ENCODE measurements at places on chromosomes 3 and 15. TPM values are rescaled to one million over a fixed set of nuclear protein-coding genes. Genes with fewer than 3 reads are reported as not detected.

SLC7A14 gene
- 0.02 TPM for total RNA-seq

TRIM59 gene
- total RNA-seq, result 1.2 TPM

XCR1 gene
- total RNA-seq, result 0.64 TPM

MYZAP gene
- total RNA-seq, result 359 TPM

WDR72 gene
- total RNA-seq, result not detected

LRRIQ4 gene
- total RNA-seq, result not detected

TP53BP1 gene
- 22.7 TPM for total RNA-seq

SH3GL3 gene
- total RNA-seq, result not detected

PARP6 gene
- 31.5 TPM for total RNA-seq

SKOR1 gene
- total RNA-seq, result not detected

FRMD5 gene
- total RNA-seq, result 82.5 TPM

KBTBD12 gene
- 33.3 TPM for total RNA-seq

TOMM70 gene
- total RNA-seq, result 49.3 TPM

XXYLT1 gene
- total RNA-seq, result 3.1 TPM

TRH gene
- not detected for total RNA-seq

LRRC34 gene
- total RNA-seq, result not detected

- H3K27me3 ChIP-seq, result no peaks in the 10 kb centered on the region
- H3K4me1 ChIP-seq, result peaks cover 89% of the 10 kb centered on the region
- H3K27ac ChIP-seq, result peak overlapping the region; percentile 56
- H3K36me3 ChIP-seq, result peaks cover 51% of the 10 kb centered on the region
Observed at GRCh38 chr3:8555725-8556472, 54.3 kb downstream of the LMCD1 start.

- H3K4me3 ChIP-seq, result no peak overlapping the region
- H3K27me3 ChIP-seq, result no peaks in the 10 kb centered on the region
- H3K27ac ChIP-seq, result no peak overlapping the region
- no peak for DNase-seq
- no peaks in the 10 kb centered on the region for H3K36me3 ChIP-seq
Observed at GRCh38 chr3:190401963-190402362, 14.0 kb downstream of the CLDN16 start.

- no peaks in the 10 kb centered on the region for H3K27me3 ChIP-seq
- no peak overlapping the region for H3K4me3 ChIP-seq
- no peak for DNase-seq
- no peaks in the 10 kb centered on the region for H3K36me3 ChIP-seq
- H3K27ac ChIP-seq, result no peak overlapping the region
- H3K4me1 ChIP-seq, result no peaks in the 10 kb centered on the region
Observed at GRCh38 chr3:134992180-134992579, 197.1 kb downstream of the EPHB1 start.

DNA sequence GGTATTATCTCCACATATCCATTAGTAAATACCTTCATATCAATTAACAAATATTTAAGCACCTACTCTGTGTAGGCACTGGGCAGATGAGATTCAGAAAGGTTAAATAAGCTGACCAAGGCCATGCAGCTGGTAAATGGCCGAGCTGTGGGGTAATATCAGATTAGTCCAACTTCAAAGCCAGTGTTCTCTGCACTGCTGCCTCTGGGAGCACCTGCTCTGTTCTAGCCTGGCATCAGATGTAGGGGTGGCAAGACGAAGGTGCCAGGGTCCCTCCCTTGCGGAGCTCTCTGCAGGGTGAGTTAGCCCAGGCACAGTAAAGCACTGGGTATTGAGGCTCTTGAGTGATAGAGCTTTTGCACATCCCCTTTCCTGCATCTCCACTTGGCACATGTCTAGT lies 5.5 kb downstream of the TATDN2 start:
- no peak overlapping the region for H3K4me3 ChIP-seq
- H3K4me1 ChIP-seq, result peaks cover 53% of the 10 kb centered on the region
- DNase-seq, result no peak
- no peaks in the 10 kb centered on the region for H3K36me3 ChIP-seq
- no peaks in the 10 kb centered on the region for H3K27me3 ChIP-seq

DNA sequence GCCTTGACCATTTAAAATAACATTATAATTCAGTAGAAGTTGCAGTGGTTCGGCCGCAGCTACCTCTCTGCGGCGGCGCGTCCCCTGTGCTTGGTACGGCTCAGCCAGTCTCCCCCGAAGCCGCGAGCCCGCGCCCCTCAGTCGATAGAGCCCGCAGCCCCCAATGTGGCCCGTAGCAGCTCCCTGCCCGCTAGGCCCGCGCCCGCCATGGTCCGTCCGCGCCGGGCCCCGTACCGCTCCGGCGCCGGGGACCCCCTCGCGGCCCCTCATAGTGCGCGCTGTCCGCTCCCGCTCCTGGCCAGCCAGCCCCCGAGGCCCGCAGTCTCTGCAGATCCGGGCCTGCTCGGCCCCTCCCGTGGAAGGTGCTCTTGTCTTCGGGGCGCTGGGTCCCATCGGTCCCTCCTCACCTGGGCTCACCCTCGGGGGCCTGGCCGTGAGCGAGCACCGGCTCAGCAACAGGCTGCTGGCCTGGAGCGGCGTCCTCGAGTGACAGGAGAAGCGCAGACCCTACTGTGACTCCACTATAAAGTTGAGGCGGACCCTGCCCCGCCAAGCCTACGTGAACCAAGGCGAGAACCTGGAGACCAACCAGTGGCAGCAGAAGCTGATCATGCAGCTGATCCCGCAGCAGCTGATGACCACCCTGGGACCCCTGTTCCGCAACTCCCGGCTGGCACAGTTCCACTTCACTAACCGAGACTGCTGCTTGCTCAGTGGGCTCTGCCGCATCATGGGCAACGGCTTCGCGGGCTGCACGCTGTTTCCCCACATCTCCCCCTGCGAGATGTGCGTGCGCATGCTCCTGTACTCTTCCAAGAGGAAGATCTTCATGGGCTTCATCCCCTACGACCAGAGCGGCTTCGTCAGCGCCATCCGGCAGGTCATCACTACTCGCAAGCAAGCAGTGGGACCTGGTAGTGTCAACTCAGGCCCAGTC lies 21.8 kb upstream of the GPR156 start:
- DNase-seq, result no peak
- H3K4me1 ChIP-seq, result peaks cover 5% of the 10 kb centered on the region
- H3K36me3 ChIP-seq, result no peaks in the 10 kb centered on the region

GRCh38 chr15:87712211-87712610 lies 544.3 kb downstream of the NTRK3 start:
- H3K4me1 ChIP-seq, result no peaks in the 10 kb centered on the region
- no peaks in the 10 kb centered on the region for H3K36me3 ChIP-seq
- no peak overlapping the region for H3K4me3 ChIP-seq
- no peak for DNase-seq
- H3K27me3 ChIP-seq, result no peaks in the 10 kb centered on the region
- H3K27ac ChIP-seq, result no peak overlapping the region

DNA sequence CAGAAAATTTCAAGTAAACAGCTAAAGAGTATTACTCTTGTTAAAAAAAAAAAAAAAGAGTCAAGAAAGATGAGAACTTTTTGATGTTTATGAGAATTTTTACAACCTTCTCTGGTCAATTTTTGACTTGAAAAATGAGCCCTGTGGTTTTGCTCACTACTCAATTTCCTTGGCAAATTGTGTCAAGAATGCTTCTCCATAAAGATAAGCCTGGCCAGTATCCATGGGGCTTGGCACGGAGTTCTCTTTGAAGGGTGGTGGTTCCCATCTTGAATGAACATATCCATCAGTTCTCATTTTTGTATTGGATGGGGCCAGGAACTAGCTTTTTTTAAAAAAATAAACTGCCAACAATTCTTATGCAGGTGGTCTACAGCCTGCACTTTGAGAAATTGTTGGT lies 179.9 kb downstream of the RYR3 start:
- H3K27me3 ChIP-seq, result no peaks in the 10 kb centered on the region
- no peak overlapping the region for H3K27ac ChIP-seq
- no peaks in the 10 kb centered on the region for H3K36me3 ChIP-seq
- H3K4me3 ChIP-seq, result no peak overlapping the region
- no peaks in the 10 kb centered on the region for H3K4me1 ChIP-seq
- DNase-seq, result no peak

GRCh38 chr3:49161808-49162530 lies 4.2 kb downstream of the CCDC71 start:
- H3K27ac ChIP-seq, result no peak overlapping the region
- H3K36me3 ChIP-seq, result peaks cover 25% of the 10 kb centered on the region
- peaks cover 21% of the 10 kb centered on the region for H3K4me1 ChIP-seq
- no peak overlapping the region for H3K4me3 ChIP-seq
- no peaks in the 10 kb centered on the region for H3K27me3 ChIP-seq

DNA sequence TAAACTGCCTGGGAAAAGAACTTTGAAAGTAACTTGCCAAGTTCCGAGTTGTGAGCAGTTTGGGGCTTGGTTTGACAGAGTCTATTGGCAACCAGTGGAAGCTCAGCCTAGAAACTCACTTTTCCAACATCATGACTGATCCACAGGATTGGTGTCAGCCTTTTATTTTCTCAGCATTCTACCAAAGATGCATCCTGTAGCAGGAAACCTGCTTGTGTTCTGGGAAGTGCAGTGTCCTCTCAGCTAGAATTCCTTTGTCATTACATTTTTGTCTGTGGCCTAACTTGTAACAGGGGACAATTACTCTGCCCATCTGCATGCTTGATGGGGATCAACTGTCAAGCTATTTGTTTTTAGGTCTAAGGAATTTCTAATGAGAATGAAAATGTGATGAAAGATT lies 116.7 kb upstream of the LMOD3 start:
- H3K27me3 ChIP-seq, result no peaks in the 10 kb centered on the region
- no peak overlapping the region for H3K4me3 ChIP-seq
- peaks cover 39% of the 10 kb centered on the region for H3K4me1 ChIP-seq

DNA sequence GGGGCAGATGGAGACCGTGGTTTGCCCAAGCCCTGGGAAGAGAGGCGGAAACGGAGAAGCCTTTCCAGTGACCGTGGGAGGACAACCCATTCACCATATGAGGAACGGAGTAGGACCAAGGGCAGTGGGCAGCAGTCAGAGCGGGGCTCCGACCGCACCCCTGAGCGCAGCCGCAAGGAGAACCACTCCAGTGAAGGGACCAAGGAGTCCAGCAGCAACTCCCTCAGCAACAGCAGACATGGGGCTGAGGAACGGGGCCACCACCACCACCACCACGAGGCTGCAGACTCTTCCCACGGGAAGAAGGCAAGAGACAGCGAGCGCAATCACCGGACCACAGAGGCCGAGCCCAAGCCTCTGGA lies 2.0 kb downstream of the RBM15B start:
- no peaks in the 10 kb centered on the region for H3K36me3 ChIP-seq
- H3K4me1 ChIP-seq, result peaks cover 75% of the 10 kb centered on the region
- no peak overlapping the region for H3K4me3 ChIP-seq
- DNase-seq, result no peak

GRCh38 chr3:127831723-127832172 lies 9.4 kb upstream of the MGLL start:
- H3K27me3 ChIP-seq, result no peaks in the 10 kb centered on the region
- H3K4me1 ChIP-seq, result no peaks in the 10 kb centered on the region
- no peak overlapping the region for H3K27ac ChIP-seq
- peak; percentile 52 for DNase-seq

GRCh38 chr15:74429781-74430400 lies 3.9 kb downstream of the SEMA7A start:
- H3K36me3 ChIP-seq, result no peaks in the 10 kb centered on the region
- no peak overlapping the region for H3K27ac ChIP-seq
- no peak overlapping the region for H3K4me3 ChIP-seq

- DNase-seq, result no peak
- H3K36me3 ChIP-seq, result no peaks in the 10 kb centered on the region
- H3K27me3 ChIP-seq, result no peaks in the 10 kb centered on the region
- H3K27ac ChIP-seq, result no peak overlapping the region
Observed at GRCh38 chr15:101013769-101014675, 94.9 kb downstream of the LRRK1 start.

DNA sequence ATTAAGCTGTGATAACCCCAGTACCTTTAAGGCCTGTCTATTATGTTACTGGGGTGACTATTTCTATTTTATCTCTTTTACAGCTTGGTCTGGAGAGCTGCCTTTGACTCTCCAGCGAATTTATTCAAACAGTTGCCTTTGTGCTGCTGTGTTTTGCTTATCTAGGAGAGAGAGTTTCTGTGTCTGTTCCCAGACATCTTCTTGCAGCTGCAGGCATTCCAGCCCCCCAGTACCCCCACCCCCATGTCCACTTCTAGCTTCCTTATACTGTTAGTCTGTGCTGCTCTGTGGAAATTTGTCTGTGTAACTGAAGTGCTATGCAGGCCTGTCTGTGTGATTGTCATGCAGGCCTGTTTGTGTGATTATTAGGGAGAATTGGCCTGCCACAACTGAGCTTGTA lies 713.7 kb upstream of the SEMA6D start:
- no peaks in the 10 kb centered on the region for H3K4me1 ChIP-seq
- no peak overlapping the region for H3K4me3 ChIP-seq
- H3K36me3 ChIP-seq, result no peaks in the 10 kb centered on the region
- no peak for DNase-seq
- H3K27ac ChIP-seq, result no peak overlapping the region

GRCh38 chr3:50275996-50276761 lies 2.7 kb upstream of the LSMEM2 start:
- no peak for DNase-seq
- no peak overlapping the region for H3K4me3 ChIP-seq

- no peak overlapping the region for H3K27ac ChIP-seq
- H3K36me3 ChIP-seq, result no peaks in the 10 kb centered on the region
- H3K27me3 ChIP-seq, result no peaks in the 10 kb centered on the region
- DNase-seq, result no peak
- no peaks in the 10 kb centered on the region for H3K4me1 ChIP-seq
Observed at GRCh38 chr15:97786741-97787140, 173.8 kb upstream of the ARRDC4 start.

DNA sequence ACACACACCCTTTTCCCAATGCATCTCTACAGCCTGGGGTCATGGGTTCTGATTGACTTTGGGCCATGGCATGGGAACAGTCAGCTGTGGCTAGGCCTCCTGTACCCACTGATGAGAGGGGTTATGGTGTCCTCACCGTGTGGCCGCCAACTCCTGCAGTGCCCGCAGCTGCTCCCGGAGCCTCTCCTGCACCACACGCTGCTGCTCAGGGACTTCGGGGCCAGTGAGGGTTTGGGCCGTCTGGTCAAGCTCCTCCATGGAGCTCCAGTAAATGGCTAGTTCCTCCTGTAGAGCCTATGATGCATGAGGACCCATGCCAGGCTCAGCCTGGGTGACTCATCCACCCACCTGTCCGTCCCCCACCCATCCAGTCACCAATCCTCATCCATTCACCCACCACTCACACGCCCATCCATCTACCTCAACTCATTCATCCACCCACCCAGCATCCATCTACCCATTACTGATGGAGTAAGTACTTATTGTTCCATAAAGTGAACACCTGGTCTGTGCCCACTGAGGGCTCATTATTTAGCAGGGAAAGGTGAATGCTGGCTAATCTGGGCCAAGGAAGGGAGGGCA lies 21.6 kb downstream of the SPTBN5 start:
- H3K36me3 ChIP-seq, result no peaks in the 10 kb centered on the region
- DNase-seq, result no peak
- H3K27me3 ChIP-seq, result no peaks in the 10 kb centered on the region
- H3K27ac ChIP-seq, result no peak overlapping the region
- H3K4me3 ChIP-seq, result no peak overlapping the region

DNA sequence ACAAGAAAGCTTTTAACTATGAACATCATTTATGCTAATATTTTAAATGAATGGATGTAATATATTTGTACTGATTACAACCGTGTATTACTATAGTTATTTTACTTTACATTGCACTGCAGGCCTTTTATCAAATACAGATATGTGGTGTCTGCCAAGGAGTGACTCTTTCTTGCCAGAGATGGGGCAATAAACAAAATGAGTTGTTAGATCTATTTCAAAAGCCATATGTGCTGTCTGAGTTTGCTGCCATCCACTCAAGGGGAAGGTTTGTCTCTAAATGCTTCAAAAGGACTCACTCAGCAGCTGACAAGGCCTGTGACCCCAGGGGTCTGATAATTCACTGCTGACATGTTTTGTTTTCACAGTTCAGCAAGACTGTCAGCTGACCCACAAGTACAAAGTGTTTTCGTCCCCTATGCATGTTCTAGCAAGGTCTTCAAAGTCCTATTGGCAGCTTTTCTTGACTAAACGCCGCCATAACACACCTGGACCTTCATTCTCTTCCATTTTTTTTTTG lies 41.3 kb upstream of the ZBED2 start:
- no peaks in the 10 kb centered on the region for H3K36me3 ChIP-seq
- no peaks in the 10 kb centered on the region for H3K27me3 ChIP-seq
